ENCODE measurements at places on chromosomes 12 and 14.

GRCh38 chr14:37384870-37385596 is 187.3 kb downstream of the MIPOL1 start:
- no peak for DNase-seq

DNA sequence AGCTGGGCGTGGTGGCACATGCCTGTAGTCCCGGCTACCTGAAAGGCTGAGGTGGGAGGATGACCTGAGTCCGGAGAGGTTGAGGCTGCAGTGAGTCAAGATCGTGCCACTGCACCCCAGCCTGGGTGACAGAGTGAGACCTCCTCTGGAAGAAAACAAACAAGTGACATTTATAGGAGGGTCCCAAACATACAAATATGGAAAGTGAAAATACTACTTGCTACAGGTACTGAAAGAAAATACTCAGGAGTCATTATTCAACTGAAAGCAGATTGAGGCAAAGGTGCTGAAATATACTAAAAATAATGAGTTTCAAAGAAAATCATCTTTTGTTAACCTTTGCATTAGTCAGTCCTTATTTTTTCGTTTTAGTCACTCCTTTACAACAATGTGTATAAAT is 53.5 kb downstream of the ETV6 start:
- DNase-seq = no peak

GRCh38 chr14:89444516-89445125 is 27.6 kb upstream of the FOXN3 start:
- DNase-seq = no peak

GRCh38 chr12:47881826-47882427 is 22.9 kb downstream of the VDR start:
- DNase-seq = no peak

DNA sequence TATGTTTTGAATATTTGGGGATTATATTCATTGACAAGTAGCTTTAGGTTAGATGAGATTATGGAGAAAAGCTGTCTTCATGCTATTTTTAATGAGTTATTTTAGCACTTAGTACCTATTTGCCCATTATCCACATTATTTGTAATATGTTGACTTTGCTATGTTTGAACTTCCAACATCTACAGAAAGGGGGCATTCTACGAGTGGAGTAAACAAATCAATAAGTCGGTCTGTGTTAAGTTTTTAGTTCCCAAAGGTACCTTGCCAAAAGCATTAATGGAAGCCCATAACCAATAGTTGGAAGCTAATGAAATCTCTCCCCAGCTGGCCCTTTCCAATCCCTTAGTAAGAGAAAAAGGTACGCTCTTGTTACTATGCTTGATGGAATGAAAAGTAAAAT is 250.0 kb upstream of the E2F7 start:
- DNase-seq = no peak

- DNase-seq = no peak
These were observed 44.7 kb downstream of the DPF3 start for GRCh38 chr14:72849222-72849621.

GRCh38 chr12:26555139-26555538 is 277.9 kb downstream of the ITPR2 start:
- DNase-seq = no peak

- DNase-seq = no peak
These were observed 42.6 kb upstream of the CHGA start for GRCh38 chr14:92880351-92880750.

DNA sequence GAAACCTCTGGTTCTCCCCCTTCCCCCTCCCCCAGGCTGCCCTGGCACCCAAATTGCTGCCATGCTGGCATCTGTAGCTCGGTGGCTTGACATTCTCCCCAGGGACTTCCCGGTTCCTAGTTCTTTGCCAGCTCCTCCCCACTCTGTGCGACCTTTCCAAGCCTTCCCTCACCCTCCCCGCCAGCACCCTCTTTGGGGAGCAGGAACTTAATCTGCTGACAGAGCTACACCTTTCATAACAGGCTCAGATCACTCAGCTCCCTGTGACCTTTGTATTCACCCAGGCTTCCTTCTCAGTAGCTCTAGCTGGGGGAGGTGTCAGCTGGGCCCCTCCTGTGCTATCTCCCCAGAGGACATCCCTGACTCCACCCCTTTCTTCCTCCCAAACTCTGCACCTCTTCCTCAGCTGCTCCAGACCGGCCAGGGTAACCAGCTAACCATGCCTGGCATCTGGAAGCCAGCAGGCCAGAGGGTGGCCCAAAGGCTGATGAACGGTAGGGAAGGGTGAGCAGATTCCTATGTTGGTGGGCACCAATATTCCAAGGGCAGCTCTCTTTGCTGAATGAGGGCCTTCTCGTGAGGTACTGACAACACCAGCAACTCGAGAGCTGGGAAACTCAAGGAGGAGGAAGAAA is 1.8 kb upstream of the COX14 start:
- DNase-seq = no peak

GRCh38 chr12:51205350-51205749 is 12.5 kb downstream of the POU6F1 start:
- DNase-seq = no peak

GRCh38 chr14:20792556-20792955 is 10.1 kb downstream of the RNASE1 start:
- no peak for DNase-seq

GRCh38 chr12:98369581-98369980 is 145.8 kb upstream of the TMPO start:
- no peak for DNase-seq

DNA sequence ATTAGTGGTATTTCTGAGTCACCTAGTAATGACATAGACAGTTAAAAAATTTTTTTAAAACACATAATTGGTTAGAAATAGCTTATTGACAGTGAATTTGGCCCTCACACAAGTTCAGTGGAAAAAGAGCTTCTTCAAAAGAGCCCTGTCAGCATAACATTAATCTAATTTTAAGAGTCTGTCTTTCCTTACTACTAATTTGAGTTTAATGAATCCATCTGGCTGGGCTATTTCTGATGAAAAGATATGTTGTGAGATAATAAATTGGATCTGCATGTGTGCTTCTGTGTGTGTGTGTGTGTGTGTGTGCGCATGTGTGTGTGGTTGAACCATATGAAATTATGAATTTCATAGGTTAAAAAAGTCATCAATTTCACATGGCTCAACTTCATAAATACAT is 1045.2 kb downstream of the FLRT2 start:
- no peak for DNase-seq

GRCh38 chr14:34970665-34971064 is 12.1 kb upstream of the SRP54 start:
- no peak for DNase-seq

DNA sequence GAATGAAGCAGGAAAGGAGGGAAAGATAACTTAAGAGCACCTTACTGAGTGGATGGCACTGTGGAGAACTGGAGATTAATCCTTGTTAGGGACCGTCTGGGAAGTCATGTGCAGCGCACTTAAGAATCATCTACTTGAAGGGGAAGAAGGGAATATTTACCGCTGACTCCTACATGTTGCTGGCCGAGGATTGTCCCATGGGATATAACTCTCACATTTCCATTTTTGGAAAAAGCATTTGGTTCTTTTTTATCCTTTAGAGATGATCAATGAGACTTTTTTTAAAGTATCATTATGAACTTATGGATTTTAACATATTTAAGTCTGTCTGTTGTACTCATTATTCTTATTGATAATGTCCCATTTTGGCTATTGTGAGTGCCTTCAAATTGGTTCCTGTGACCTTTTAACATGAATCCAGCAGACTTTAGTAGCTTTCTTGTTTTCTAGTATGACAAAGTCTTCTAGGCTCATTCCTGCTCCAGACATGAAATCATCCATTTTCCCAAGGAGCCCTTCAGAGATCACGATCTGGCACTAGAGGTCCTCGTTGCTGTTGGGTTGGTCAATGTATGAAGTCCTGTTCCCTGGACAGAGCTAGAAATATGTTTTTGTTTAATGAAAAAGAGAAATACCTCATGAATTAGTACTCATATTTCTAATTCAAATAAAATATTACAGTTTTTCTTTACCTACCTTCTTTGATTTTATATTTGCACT is 20.2 kb upstream of the FAM234B start:
- no peak for DNase-seq

DNA sequence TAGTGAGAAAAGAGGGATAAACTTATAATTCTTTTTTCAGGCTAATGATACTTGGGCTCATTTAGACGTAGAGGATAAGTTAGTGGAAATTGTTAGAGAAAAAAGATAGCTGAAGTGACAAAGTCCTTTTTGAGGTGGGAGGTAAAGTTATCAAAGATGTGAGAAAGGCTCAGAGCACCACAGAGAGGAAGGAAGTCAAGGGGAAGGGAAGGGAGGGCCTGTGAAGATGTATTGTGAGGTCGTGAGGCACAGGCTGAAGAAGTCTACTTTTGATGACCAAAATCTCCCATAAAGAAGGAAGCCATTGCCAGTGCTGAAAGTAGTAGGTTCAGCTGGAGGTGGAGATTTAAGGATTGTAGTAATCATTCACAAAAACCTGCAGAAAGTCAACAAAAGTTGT is 19.4 kb upstream of the PTGDR start:
- no peak for DNase-seq

- no peak for DNase-seq
These were observed 2.7 kb upstream of the ARL6IP4 start for GRCh38 chr12:122977655-122978392.

GRCh38 chr12:48163150-48163747 is 5.9 kb upstream of the ASB8 start:
- no peak for DNase-seq

DNA sequence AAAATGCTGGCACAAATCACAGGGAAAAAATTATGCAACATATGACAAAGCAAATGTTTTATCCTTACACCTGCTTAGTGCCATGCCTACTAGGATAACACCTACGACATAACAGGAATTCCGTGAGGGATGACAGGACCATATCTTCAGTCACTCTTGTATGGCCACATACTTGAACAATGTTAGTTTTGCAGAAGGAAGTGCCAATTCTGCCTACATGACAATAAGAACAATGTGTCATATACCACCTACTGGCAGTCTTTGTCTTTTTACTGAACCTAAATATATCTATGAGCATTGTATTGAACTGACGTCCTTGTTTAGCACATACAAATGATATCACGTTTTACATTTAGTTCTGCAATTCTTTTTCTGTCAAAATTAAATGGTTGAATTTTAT is 234.0 kb downstream of the ADAMTS20 start:
- DNase-seq = no peak

DNA sequence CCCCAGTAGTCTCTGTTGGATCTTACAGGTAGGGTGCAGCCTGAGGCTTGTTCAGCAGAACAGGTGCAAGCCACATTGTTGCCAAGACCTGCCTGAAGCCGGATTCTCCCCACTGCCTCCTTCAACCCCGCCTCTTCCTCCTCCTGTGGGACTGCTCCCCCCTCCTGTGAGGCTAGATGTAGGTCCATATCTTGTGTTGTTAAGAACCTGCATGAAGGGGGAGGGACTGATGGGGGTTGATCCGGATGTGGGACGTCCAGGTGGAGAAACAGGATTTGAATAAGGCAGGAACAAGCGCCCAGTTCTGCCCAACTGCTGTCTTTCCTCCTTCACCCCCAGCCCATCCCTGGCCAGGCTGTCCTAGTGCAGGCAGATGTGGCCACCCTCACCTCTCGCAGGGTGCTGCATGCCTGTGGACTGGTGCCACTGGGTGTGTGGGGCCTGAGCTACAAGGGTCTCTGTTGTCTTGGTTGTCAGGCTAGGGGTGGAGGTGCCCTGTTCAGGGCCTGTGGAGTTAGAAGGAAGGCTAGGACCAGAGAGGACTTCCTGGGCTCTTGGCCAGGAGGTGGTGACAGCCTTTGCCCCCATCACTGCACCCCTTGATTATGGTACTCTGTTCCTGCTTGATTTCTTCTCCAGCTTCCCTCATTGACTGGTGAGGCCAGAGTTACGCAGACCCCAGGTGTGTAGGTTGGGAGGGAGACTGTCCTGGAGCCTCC is 1.4 kb downstream of the NR4A1 start:
- DNase-seq = no peak

DNA sequence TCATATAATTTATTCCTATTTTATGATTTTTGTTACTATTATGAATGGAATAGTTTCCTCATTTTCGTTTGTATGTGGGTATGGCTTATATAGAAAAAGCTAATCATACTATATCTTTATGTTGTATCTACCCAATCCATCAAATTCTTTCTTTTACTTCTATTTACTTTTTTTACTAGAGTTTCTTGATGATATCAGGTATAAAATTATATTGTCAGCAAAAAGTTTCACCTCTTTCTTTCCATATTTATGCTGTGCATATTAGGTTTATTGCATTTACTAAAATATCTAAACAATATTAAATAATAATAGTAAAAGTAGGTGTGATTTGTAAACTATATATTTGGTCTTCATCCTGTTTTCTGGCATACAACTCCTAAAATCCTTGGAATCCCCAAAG is 146.7 kb upstream of the PLXNC1 start:
- DNase-seq = no peak

- no peak for DNase-seq
These were observed 725.9 kb upstream of the MDGA2 start for GRCh38 chr14:48401321-48401720.

DNA sequence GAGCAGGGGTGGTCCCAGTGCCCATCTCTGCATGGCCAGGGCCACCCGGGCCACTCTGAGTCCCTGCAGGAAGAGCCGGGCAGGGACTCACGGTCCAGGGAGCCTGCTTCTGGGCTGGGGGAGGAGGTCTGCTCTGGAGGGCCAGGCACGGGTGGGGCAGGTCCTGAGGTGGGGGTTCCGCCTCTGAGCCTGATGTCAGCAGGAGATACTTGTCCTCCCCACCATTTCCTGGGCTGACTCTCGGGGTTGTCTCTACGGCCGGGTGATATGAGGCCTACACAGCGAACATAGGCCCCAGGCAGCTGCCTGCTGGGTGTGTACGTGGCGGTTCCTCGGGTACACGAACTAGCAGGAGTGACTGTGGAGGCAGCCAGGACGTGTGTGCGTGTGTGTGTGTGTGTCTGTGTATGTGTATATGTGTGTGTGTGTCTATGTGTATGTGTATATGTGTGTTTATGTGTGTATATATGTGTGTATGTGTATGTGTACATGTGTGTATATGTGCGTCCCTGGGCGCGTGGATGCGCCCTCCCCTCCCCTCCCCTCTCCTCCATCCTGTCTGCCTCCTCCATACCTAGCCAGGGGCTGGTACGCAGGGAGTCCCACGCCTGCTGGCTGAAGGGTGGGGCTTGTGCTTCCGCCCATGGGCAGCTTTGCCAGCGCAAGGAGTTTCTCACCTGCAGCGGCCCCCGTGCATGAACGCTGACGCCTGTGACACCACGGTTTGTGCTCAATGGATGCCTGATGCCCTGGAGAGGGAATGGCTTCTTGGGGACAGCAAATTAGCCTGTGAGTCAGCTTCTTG is 30.4 kb upstream of the TRAF3 start:
- DNase-seq = no peak

- no peak for DNase-seq
These were observed 239.1 kb downstream of the VRK1 start for GRCh38 chr14:97036086-97036852.

GRCh38 chr12:69090722-69091121 is 148.6 kb upstream of the CPSF6 start:
- DNase-seq = no peak

DNA sequence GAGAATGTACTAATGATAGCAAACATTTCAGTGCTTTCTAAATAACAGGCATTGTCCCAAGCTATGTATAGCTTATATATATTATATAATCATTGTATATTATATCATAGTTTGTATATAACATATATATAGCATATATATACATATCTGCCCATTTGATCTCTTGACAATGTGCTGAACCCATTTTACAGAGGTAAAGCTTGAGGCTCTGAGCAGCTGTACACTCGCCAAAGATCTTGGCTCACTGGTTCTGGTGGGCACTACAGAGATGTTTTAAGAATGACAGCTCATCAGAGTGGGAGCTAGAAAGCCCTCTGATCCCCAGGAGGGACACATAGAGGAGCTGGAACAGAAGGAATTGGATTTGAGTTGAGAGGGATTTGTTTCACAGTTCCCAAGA is 68.2 kb upstream of the ACTN1 start:
- no peak for DNase-seq

Measured in stimulated activated CD8-positive, alpha-beta memory T cell treated with anti-CD3 and anti-CD28 coated beads, Interleukin-7, amount 100 ng/mL, for 4 hours (primary cell).